ENCODE measurements at places on chromosomes 7 and 10. TPM values are rescaled to one million over a fixed set of nuclear protein-coding genes. Genes with fewer than 3 reads are reported as not detected.

Gene BLNK
- not detected for total RNA-seq

Gene CRTAC1
- 0.37 TPM for total RNA-seq

Gene GRK5
- 15.7 TPM for total RNA-seq

Gene CALHM3
- total RNA-seq = not detected

Gene NPTX2
- 1.4 TPM for total RNA-seq

Gene FFAR4
- not detected for total RNA-seq

Gene EPHB4
- 60.7 TPM for total RNA-seq

- DNase-seq = no peak
These were observed 113.0 kb downstream of the TRIL start for GRCh38 chr7:28845106-28845505.

GRCh38 chr10:18713077-18713476, 53.8 kb downstream of the ARL5B start:
- no peak for DNase-seq

DNA sequence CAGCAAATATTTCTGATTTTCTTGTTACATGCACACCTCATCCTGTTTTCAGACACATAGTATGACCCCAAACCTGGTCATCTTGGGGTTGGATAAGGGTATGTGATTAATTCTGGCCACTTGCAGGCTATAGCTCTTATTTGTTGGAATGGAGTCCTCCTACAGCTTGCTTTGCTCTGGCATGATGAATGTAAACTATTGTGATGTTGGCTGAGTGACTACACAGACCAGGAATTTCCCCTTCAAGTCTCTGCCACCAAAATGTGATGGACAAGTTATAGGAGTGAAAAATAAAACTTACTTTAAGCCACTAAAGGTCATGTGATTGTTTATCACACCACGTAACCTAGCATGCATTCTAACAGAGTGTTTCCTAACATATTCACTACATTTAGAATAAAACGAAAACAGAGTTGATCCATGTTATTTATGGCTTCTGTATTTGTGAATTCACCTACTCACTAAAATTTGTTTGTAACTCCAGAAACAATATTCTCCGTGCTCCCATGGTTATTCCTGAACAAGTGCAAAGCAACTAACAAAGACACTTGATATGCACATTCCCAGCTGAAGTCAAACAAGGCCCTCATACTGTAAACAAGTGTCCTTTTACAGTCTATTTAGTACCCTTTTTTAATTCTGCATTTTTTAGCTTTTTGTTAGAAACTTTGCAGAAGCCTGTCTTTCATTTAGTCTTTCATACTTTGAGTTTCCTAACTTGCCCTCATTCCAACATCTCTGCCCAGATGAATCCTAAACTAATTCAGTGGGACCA, 599.2 kb upstream of the PCDH15 start:
- no peak for DNase-seq

DNA sequence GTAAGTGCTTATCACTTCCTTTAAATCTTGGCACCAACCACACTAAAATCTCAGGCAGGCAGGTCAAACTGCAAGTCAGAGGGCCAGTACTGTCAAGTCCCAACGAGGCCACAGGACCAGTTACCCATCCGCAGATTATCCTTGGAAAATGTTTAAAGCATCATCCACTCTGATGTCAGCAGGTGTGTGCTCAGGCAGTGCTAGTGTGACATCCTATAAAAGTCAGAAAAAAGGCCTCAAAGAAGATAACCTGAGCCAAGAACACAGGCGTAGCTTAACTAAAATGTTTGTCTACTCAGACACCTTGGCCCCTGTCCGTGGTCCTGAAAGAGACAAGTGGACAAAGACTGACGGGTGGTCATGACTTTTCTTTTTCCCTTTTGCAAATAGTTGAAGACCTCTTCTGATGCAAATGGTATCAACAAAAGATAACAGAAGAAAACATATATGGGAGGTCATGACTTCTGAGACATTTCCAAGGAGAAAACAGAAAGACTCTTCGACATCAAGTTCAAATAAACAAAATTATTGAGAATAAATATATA, 309.3 kb downstream of the KCNMA1 start:
- DNase-seq = no peak

DNA sequence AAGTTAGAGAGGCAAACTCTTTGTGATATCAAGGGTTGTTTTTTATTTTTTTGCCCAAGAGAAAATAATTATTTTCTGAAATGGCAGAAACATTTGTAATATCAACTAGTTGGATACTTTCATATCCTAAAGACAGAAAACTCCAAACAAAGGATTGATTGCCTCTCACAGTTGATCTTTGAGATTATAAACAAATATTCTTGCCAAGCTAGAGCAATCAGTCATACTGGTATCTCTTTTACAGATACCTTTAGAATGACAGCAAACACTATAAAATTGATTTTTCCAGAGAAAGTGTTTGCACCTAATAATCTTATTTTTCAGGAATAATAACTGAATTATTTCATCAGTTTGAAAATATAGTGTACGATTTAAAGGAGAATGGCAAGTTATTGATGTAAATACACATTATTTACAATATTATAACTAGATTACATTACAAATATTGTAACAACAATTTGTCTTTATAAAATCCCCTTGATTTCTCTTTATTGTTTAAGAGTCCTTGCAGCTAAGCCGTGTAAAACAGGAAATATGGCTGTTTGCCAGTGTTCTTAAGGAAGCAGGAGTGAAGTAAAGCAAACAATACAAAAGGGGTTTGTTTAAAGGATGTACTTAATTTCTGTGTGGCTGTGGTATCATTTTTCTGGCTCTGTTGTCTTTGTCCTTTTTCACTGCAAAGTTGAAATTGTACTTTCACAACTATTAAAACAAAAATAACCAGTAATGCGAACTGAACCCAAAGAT, 58.4 kb downstream of the MAPK8 start:
- DNase-seq = no peak

- no peak for DNase-seq
These were observed 214.2 kb downstream of the WDR11 start for GRCh38 chr10:121065330-121065729.

- no peak for DNase-seq
These were observed 5.8 kb upstream of the SCD start for GRCh38 chr10:100340948-100341847.

GRCh38 chr10:21521751-21522533, 3.5 kb downstream of the SKIDA1 start:
- no peak for DNase-seq

GRCh38 chr7:129612112-129613015, 844 bp downstream of the NRF1 start:
- peak; percentile 93 for DNase-seq

DNA sequence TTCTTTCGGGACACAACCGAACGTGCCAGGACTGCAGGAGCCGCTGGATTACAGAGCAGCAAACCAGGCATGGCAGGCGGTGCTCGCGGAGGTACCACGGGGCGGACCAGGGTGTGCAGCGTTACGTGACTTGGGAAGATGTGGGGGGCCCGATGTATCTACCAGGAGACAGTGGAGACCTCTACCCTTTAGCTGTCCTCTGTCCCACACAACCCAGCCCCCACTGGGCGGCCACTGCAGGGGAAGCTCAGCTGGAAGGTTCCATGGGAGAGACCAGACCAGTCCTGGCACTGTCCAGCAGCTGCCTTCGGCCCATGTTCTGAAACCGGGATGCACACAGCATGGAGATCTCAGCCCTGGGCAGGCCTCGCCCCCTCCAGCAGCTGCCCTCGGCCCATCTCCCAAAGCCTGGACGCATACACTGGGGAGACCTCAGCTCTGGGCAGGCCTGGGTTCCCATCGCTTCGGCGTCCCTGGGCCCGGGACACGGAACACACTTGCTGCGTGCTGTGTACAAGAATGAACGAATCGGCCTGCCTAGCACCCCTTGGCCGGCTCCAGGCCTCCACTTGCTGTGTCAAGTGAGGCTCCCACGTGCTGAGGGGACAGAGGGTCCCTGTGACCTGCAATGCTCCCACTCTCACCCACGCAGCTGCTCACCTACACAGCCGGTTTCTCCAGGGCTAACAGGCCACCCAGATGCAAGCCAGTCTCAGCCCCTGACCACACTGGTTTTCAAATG, 177.4 kb downstream of the ELFN1 start:
- DNase-seq = peak; percentile 88

GRCh38 chr7:43771573-43771972, 13.1 kb downstream of the BLVRA start:
- no peak for DNase-seq

- DNase-seq = no peak
These were observed 80.5 kb downstream of the CCNY start for GRCh38 chr10:35416619-35417312.

DNA sequence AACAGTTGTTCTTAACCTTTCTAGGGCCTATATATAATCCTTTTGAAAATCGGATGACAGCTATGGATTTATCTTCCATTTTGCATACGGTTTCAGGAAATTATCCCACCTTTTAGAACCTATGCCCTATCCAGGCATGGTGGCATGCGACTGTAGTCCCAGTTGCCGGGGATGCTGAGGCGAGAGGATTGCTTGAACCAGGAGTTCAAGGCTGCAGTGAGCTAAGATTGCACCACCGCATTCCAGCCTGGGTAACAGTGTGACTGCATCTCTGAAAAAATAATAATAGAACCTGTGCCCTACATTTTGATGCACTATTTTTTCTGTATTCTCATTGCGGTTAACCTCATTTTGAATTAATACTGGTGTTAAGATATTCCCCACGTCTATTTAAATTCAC, 11.6 kb downstream of the CCAR1 start:
- DNase-seq = no peak

DNA sequence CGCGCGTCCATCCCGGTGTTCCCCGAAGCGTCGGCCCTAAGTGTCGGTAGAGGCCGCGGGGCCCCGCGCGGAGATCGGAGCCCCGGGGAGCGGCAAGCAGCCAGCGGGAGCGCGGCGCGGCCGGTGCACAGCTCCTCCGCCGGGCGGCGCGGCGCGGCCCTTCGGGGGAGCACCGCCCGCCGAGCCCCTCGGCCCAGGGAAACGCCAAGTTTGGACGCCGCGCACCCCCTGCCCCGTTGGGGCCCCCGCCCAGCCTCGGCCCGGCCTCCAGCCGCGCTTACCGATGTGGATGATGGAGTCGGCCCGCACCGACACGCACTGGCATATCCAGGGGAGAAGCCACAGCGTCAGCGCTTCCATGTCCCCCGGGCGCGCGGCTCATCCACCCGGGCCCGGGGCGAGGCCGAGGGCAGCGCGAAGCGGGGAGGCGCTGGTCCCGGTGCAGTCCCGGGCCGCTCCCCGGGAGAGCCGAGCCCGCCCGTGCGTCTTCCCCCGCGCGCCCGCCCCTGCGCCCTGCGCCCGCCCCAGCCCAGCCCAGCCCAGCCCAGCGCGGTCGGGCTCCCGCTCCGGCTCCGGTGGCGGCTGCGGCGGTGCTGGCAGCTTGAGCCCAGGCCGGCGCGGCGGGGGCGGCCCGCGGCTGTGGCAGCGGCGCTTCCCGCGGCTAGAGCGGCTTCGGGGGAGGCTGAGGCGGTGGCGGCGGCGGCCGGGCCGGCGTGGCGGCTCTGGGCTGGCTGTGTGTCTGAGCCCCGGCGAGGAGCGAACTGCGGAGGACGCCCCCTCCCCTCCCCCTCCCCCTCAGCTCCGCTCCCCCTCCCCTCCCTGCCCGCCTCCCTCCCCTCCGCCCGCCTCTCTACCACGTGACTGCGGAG, at the start of gene GRID1:
Gene GRID1 (minus strand): TSS at position 763 of the 869 bp plus-strand sequence.
- DNase-seq = peak; percentile 69

DNA sequence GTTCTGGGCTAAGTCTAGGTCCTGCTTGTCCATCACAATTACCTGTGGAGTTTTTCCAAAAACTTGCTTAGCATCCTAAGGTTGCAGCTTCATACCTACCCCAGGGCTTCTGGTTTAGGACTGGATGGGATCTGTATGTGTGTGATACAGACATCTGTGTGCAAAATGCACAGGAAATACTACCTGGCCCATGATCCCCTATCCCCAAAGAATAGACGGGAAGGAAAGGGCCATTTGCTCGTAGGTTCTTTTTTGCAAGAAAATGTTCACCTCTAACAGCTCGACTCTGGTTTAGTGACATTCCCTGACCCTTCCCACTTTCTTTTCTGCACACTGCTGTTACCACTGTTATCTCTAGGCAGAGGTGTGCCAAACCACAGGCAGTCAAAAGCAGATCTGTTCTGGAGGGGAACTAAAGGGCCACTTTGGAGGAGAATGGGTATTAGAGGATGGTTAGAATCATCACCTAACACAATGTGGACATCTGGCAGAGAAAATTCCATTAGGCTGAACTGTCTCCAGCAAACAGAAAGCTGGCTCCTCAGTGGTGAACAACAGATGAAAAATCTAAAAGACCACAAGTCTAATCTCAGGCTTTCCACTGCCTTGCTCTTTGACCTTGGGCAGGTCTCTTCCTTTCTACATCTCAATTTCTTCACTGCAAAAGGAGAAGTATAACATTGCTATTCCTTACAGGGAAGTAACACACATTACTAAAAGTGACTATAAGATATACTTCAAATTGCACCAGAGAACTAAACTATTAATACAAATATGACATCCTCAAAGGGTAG, 107.4 kb downstream of the UBE2H start:
- no peak for DNase-seq

DNA sequence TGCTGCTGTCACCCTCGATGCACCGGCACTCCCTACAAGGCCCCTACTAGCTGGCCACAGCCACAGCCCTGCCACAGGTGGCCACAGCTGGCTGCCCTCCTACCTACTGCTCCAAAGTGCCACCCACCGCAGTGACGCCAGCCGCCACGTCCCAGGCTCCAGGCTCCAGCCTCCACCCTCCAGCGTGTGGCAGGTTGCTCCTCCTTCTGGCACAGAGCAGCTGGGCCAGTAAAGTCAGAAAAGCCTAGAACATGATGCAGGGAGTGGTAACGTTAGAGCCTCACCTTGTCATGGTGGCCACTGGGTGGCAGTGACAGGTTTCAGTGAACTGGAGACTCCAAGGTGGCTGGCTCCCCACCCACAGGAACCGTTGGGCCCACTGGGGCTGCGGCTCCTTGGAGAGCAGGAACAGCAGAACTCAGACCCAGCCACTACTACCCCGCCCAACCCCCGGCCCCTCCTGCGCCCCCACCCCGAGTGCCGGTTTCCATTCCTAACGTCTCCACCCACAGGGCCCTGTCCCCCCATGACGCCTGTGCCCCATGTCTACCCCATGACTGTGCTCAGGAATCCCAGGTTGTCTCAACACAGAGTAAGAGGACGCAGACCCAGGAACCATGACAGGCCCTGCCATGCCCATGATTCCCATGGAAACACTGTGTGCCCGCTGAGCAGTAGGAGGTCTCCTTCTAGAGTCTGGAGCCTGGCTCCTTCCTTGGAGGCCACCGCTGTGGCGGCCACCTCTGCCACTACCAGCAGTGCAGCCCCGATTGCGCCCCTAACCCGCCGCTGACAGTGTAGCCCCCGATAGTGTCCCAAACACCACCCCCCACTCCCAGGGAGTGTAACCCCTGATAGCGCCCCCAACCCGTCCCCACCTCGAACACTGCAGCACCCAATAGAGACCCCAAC, 52.3 kb upstream of the ZNF33B start:
- DNase-seq = no peak

GRCh38 chr10:73467206-73467605, 28.6 kb downstream of the PPP3CB start:
- no peak for DNase-seq

DNA sequence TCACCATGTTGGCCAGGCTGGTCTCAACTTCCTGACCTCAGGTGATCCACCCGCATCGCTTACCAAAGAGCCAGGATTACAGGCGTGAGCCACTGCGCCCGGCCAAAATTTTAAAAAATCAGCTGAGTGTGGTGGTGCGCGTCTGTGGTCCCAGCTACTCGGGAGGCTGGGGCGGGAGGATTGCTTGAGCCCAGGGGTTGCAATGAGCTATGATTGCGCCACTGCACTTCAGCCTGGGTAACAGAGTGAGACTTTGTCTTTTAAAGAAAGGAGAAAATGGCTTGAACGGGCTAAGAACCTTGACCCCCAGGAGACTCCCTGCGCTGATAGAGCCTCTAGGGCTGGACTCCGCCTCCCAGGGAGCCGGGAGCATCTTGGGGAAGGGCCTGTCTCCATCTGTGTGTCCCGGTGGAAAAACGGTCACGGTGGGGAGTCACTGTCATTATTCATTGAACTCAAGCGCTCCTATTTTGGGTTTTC, 760 bp upstream of the KCTD7 start:
- no peak for DNase-seq

Measured in chondrocyte (in vitro differentiated cells).